ENCODE measurements at places on chromosomes 16 and 17.

GRCh38 chr17:41962768-41963434 lies 3.7 kb upstream of the CNP start:
- DNase-seq, result peak; percentile 87

DNA sequence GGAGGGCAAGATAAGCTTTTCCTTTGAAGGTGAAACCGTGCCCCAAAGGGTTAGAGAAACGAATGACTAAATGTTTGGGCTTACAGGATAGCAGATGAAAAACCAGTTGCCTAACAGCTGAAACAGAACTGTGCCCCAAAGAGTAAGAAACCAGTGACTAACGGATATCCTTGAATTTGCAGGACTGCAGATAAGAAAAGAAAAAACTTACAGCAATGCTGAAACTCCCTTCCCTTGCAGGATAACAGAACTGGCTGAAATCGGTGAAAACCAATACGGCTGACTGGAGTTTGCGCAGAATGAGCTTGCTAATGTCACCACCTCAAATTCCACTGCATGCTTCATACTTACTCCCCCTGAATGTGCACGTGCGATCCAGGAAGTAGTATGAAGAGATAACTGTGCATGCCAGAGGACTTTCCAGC lies 175.2 kb upstream of the NLRP1 start:
- no peak for DNase-seq

DNA sequence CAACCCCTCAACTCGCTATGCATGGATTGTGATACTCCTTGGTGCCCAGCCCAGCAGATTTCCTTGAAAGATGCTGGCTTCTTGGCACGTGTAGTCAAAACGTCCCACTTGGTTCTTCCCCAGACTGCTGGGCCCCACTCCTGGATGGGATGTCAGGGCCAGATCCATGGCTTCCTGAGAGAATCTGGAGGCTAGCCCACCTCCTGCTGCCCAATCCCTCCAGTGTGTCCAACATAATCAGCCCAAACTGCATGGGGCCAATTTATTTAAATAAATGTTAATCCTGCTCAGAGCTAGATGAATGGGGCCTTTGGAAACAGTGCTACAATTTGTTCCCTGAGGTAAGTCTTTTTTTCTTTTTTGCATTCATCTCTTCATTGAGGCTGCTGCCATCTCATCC lies 49.4 kb downstream of the WSB1 start:
- DNase-seq, result no peak

DNA sequence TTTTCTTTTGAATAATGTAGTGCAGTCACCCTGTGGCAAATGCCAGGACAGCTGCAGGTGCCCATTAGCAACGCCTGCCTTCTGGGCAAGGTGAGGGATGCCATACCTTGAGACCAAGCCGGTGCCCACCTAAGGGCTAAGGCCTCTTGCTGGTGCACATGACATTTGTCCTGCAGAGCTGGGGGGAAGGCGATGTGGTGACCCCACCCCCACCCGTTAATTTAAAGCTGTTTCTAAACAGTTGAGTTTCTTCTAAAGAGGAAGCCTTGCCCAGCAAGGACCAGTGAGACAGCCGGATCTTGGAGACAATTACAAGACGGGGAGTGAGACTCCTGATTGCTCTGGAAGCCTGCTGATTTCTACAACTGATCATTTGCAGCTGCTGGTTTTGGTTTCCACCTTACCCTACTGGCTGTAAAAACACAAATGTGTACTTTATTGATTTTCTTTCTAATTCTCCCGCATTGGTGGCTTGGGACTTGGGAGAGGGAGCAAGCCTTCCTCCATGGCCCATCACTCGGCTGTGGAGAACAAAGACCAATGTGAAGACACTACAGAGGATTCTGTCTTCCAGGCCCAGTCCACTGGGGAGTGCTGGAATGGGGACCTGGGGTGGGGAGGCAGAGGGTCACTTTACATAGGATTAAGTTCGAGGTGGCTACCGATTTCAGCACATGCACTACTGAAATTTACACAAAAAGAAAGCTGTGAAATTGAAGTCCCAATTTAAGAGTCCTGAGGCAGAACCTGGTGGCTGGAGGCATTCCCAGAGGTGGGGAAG lies 2.7 kb downstream of the CDK5R1 start:
- DNase-seq, result no peak

- DNase-seq, result no peak
Observed at GRCh38 chr17:34825102-34825501, 136.2 kb downstream of the CCT6B start.

DNA sequence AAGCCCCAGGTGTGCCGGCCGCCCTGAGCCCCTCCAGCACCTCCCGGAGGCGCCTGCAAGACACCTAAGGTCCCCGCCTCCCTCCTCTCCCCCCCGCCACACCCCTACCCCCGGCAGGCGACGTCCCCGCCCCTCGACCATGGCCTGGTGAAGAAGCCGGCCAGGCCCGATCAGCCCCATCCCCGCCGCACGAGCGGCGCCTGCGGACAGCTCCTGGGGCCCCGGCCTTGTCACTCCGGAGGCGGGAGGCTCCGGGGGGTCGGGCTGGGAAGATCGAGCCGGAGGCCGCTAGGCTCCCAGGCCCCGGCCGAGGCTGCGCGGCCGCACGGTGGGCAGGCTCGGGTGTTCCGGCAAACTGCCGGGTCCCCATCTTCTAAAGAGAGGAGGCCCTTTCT lies 405 bp upstream of the ACE start:
- DNase-seq, result peak; percentile 11

GRCh38 chr17:49637050-49637449 lies 40.8 kb downstream of the SPOP start:
- DNase-seq, result no peak

DNA sequence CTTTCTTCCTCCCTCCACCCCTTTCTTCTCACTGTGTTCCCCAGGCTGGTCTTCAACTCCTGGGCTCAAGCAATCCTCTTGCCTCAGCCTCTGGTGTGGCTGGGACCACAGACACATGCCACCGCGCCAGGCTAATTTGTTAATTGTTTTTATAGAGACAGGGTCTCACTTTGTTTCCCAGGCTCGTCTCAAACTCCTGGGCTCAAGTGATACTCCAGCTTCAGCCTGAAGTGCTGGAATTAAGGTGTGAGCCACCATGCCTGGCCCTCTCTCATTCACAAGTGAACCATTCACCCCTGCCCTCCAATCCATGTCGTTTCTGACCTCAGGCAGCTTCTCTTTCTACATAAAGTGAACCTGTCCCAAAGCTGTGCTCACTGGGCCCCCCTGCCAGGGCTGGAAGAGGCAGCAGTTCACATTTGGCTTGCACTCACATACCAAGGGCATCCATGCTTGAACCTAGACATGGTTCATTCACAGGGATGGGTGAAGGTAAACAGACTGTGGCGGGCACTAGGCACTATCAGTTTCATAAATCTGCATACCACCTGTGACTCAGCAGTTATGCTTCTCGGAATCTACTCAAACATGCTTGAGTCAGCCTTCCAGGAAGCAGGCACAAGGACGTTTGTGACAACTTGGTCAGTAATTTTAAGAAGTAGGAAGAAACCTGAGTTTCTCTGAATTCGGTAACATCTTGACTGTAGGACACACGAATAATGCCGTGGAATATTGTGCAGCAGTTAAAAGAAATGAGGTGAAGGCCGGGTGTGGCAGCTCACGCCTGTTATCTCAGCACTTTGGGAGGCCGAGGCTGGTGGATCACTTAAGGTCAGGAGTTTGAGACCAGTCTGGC lies 6.0 kb upstream of the RNF213 start:
- DNase-seq, result peak; percentile 67

DNA sequence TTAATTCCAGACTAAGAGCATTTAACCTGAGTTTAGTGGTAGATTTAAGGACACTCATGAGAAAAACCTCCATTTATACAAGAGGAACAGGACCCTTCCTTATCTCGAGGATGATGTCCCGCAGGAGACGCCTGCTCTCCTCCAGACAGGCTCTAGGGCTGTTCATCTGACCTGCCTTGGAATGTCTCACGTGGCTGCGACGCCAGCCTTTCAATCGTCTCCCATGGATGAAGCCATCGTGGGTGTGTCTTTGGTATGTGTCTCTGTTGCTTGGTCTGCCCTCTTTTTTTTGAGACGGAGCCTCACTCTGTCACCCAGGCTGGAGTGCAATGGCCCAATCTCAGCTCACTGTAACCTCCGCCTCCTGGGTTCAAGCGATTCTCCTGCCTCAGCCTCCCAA lies 16.5 kb downstream of the CHMP6 start:
- no peak for DNase-seq

- no peak for DNase-seq
Observed at GRCh38 chr17:45300060-45300751, 16.6 kb downstream of the MAP3K14 start.

DNA sequence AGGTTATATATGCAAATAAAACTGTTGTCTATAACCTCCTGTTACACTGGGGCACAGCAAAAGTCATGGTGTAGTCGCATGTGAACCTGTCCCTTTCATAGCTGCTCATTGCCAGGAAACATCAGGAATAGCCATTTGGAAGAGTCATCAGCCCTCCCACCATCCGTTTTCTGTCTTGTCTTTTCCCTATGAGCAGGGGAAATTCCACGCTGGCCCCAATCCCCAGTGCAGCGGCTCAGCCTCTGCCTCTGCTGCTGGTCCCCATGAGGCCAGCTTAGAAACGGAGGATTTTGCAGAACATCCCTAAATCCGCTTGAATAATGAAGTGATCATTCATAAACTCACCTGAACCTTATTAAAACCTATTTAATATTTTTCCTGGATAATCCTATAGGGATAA lies 10.5 kb downstream of the MAPT start:
- DNase-seq, result no peak

- no peak for DNase-seq
Observed at GRCh38 chr17:70268383-70268782, 99.1 kb downstream of the KCNJ2 start.

- DNase-seq, result peak; percentile 69
Observed at GRCh38 chr16:22397464-22397863, 23.0 kb upstream of the CDR2 start.

DNA sequence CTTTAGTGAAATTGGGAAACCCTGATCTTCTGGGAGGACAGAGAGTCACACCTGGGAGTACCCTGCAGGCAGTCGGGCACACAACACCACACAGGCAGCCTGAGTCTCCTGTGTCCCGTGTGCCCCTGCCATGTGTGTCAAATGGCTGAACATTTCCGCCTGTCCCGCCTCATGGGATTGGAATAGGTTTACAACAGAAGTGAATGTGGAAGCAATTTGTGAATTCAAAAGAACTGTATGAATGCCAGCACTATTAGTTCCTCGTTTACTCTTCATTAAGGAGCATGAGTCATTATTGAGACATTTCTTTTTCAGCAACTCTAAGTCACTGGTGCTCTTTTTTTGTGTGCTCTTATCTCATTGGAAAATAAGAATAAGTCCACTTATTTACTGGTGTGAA lies 226.5 kb downstream of the PMP22 start:
- no peak for DNase-seq

DNA sequence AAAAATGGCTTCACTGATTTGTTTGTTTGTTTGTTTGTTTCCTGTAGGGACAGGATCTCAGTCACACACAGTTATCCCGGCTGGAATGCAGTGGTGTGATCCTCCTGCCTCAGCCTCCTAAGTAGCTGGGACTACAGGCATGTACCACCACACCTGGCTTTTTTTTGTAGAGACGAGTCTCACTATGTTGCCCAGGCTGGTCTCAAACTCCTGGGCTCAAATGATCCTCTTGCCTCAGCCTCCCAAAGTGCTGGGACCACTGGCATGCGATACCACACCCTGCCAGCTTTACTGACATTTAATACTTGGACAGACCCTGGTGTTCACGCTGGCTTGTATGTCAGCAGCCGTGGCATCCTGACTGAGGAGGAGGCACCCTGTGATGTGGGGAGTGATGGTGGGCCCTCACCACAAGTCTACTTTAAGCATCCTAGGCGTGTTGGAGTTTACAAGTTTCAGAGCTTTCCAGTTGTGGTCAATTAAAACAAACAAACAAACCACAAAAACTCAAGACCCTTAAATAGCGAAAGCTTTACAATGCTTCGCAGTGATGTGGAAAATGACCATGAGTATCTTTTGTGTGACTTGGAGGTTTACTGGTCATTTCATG lies 5.1 kb downstream of the ABCA3 start:
- DNase-seq, result no peak
